Fibroblast of upper back skin (primary cell): ENCODE measurements at places on chromosomes 16 and 17.

GRCh38 chr17:279776-280175, 72.8 kb downstream of the RPH3AL start:
- DNase-seq, result no peak

GRCh38 chr17:62625184-62625869, 2.1 kb upstream of the MRC2 start:
- DNase-seq, result no peak

GRCh38 chr16:80526418-80527061, 14.3 kb upstream of the DYNLRB2 start:
- DNase-seq, result peak; percentile 60

- no peak for DNase-seq
These were observed 6.4 kb downstream of the KRT38 start for GRCh38 chr17:41434415-41434814.

DNA sequence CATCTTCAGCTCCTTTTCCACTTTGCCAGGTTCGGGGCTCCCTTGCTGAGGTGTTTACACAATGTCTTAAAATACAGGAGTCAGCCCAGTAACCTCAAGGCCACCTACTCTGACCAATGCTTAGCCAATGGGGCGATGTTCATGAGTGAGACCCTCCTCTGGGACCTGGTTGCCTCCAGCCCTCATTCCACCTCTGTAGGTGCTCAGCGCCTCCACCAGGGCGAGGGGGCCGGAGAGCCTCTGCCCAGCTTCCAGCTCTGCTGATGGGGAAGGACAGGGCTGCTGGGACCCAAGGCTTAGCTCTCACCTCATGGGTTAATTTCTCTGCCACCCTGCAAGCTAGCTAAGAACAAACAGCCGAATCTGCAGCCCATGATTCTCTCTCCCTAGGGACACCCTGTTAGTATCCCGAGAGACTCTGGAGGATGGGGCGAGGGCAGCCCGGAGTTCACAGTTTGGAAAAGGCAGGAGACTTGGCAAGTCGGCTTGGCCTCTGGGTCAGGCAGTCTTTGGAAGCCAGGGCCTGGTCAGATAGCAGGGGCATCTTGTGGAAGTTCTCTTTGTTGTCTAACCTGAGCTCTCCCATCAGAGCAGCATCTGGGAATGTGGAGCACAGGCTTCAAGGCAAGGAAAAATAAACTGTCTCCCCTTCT, 16.2 kb downstream of the SRCIN1 start:
- DNase-seq, result no peak

- peak; percentile 98 for DNase-seq
These were observed 24.3 kb upstream of the LASP1NB start for GRCh38 chr17:38900978-38901656.

GRCh38 chr16:67068212-67068753, 39.3 kb downstream of the CBFB start:
- DNase-seq, result no peak

GRCh38 chr17:76845541-76846017, 22.6 kb upstream of the MGAT5B start:
- DNase-seq, result no peak

DNA sequence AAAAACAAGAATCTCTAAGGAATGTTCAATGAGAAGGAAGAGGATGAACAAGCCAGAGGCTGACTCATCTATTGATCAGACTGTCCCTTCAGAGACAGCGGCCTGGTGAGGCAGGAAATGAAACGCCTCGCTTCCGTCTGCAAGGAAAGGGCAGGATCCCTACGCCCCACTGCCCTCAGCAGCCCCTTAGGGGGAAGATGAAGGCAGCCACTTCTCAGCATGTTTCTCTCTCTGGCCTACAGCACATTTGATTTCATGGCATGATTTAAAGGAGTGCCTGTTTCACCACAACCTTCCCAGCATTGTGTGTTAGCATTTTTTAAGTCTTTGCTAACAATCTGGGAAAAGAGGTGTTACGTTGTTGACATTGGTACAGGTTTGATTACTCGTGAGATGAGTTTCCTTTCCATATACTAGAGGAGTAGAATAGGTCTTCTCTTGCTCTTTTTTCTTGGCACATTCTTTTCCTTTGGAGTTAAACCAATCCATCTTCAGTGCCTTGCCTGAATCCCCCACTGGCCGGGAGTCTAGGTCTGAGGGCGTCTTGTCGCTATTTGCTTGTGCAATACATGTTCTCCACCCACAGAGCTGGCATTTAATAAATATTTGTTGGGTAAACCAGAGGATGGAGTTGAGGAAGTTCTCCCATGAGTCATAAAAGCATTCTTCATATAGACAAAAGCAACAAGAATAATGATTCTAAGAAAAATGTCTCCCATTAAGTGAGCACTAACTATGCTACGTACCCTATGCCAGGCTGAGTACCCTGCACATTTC, 47.4 kb downstream of the RBFOX3 start:
- peak; percentile 19 for DNase-seq

- peak; percentile 83 for DNase-seq
These were observed 41.4 kb downstream of the GRB2 start for GRCh38 chr17:75364078-75364477.

GRCh38 chr17:75144816-75145512, 9.3 kb downstream of the JPT1 start:
- DNase-seq, result no peak
